ENCODE measurements at places on chromosomes 5 and 9.

GRCh38 chr5:170860415-170860814, 1.4 kb upstream of the RANBP17 start:
- no peak for DNase-seq

- no peak for DNase-seq
These were observed 201.4 kb downstream of the ZNF462 start for GRCh38 chr9:107064378-107064777.

- DNase-seq: no peak
These were observed 226.6 kb upstream of the PPP1R2B start for GRCh38 chr5:156623381-156624040.

DNA sequence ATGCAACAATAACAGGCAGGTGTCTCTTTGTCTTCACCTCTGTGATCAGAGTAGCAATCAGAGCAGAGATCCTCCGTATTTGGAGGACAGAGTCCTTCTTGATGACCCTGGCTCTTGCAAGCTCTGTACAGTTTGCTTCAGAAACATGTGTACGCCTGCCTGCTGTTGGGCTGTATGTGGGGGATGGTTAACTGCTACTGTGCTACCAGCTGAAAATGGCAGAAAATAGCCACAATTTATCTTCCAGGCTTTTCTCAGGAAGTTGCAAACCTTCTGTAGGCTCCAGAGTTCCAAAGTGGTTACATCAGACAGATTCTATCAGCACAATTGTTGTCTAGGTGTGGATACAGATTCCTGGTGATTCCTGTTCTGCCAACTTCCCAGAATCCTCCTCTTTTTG, 35.5 kb downstream of the DDX46 start:
- DNase-seq: no peak

GRCh38 chr5:146877783-146878475, 628 bp downstream of the PPP2R2B start:
- DNase-seq: peak; percentile 65
